Right lobe of liver (tissue), 6 donors: ENCODE measurements at places on chromosomes 4 and X. TPM values are rescaled to one million over a fixed set of nuclear protein-coding genes. Genes with fewer than 3 reads are reported as not detected.

Gene MAGEA2B
- total RNA-seq = not detected

DNA sequence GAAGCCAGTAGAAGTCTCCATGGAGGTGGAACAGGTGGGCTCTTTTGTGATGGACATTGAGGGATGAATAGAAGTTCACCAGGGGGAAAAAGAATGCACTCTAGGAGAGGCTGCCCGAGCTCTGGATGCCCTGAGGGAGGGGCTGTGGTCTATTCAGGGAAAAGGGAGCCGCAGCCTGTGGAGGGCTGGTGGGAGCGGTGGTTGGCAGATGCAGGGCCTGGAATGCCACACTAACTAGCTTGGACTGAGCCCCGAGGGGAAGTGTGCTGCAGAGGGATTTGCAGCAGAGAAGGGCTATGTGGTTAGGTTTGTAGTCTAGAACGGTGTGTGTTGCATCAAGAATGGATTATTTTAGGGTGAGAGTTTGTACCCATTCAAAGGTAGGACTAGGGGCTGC is 29.5 kb upstream of the PSAPL1 start:
- no peak for DNase-seq

Gene MOB1B
- total RNA-seq = 6.9 TPM

DNA sequence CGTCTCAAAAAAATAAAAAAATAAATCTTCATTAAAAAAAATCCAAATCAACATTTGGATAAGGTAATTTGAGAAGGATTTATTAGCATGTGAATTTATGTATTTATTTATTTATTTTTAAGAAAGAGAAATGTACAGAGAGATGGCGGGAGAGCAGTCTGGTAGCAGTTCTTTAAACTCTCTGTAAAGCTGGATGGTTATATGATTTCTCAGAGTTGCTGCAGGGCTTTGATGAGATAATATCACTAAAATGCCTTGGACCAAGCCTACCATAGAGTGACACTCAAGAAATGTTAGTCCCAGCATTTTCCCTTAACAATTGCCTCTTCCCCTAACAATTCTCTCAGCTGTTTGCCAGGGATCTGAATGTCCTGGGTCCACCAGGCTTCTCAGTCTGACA is 103.4 kb upstream of the LNX1 start:
- DNase-seq = no peak

- DNase-seq = no peak
These were observed 962.5 kb downstream of the ADGRL3 start for GRCh38 chr4:62162606-62163005.

- no peak for DNase-seq
These were observed 14.3 kb downstream of the CT47C1 start for GRCh38 chrX:119087121-119087520.

GRCh38 chrX:13690836-13691235 is 1.9 kb downstream of the RAB9A start:
- DNase-seq = no peak

GRCh38 chr4:49063670-49064069 is 77.6 kb downstream of the CWH43 start:
- DNase-seq = no peak

Gene INTU
- total RNA-seq = 1.1 TPM
